ENCODE measurements at places on chromosomes 1 and 21.
A peak's percentile ranks its signal among the peaks of the same experiment; 100 is the strongest.

DNA sequence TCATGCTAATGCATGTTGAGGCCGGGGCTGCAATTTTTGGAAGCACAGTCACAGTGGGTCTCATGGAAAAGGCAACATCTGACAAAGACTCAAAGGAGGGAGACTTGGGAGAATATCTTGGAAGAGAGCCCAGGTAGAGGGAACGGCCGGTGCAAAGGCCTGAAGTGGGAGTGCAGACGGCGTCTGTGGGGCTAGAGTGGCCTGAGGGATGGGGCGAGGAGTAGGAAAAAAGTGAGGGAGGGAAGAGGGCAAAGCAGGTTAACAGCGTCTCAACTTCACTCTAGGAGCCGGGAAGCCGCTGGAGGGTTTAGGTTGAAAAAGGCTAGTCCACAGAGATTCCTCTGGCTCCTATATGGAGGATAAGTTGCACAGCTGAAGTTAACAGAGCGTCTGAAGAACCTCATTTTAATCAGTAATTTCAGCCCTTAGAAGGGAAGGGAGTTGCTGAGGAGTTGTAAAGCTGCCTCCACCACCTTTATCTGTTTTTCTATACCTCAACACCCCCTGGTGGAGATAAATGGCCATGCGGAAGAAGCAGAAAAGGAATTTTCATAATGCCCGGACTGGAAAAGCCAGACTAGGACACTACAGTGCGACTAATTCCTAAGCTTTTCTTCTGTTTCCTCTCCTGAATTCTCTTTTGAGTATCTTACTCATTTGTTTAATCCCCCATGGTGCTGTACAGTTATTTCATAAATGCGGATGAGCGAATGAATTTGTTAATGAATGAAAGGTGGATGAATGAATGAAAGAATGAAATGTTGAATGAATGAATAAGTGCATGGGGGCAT lies 78.7 kb upstream of the ZNF281 start:
- DNase-seq: peak; percentile 53

GRCh38 chr21:42187976-42188653 lies 30.8 kb upstream of the ABCG1 start:
- peak; percentile 61 for DNase-seq

GRCh38 chr1:31701091-31701736 lies 2.6 kb downstream of the COL16A1 start:
- peak; percentile 80 for DNase-seq

- no peak for DNase-seq
Measured at GRCh38 chr1:2190491-2190976, 4.0 kb downstream of the FAAP20 start.

GRCh38 chr1:89780721-89781120 lies 40.1 kb upstream of the LRRC8D start:
- DNase-seq: no peak

- no peak for DNase-seq
Measured at GRCh38 chr1:182484067-182484466, 34.1 kb downstream of the RGSL1 start.

- DNase-seq: peak; percentile 56
Measured at GRCh38 chr1:172976222-172977041, 74.3 kb downstream of the TNFSF18 start.

GRCh38 chr1:234322979-234323378 lies 50.3 kb upstream of the COA6 start:
- peak; percentile 37 for DNase-seq

GRCh38 chr1:25715888-25716287 lies 84.1 kb upstream of the SELENON start:
- DNase-seq: no peak

GRCh38 chr1:8517661-8518489 lies 200.0 kb downstream of the SLC45A1 start:
- DNase-seq: no peak

- DNase-seq: no peak
Measured at GRCh38 chr21:41966041-41966833, 12.4 kb upstream of the C2CD2 start.

DNA sequence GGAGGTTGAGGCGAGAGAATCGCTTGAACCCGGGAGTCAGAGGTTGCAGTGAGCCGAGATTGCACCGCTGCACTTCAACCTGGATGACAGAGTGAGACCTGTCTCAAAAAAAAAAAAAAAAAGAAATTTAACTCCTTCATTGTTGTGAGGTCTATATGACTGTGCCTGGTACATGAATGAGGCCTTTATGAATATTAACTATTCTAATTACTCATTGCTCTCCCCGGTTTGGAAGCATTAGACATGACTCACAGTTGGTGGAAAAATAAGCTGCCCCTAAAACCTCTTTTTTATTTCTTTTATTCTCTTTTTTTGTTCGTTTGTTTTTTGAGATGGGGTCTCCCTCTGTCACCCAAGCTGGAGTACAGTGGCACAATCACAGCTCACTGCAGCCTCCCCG lies 3.3 kb downstream of the NPPB start:
- DNase-seq: no peak
